ENCODE measurements at places on chromosomes 7 and 10.

GRCh38 chr10:1468811-1469210 lies 268.5 kb downstream of the ADARB2 start:
- DNase-seq: no peak

- DNase-seq: no peak
These were observed 37.5 kb downstream of the PFKFB3 start for GRCh38 chr10:6240254-6240653.

DNA sequence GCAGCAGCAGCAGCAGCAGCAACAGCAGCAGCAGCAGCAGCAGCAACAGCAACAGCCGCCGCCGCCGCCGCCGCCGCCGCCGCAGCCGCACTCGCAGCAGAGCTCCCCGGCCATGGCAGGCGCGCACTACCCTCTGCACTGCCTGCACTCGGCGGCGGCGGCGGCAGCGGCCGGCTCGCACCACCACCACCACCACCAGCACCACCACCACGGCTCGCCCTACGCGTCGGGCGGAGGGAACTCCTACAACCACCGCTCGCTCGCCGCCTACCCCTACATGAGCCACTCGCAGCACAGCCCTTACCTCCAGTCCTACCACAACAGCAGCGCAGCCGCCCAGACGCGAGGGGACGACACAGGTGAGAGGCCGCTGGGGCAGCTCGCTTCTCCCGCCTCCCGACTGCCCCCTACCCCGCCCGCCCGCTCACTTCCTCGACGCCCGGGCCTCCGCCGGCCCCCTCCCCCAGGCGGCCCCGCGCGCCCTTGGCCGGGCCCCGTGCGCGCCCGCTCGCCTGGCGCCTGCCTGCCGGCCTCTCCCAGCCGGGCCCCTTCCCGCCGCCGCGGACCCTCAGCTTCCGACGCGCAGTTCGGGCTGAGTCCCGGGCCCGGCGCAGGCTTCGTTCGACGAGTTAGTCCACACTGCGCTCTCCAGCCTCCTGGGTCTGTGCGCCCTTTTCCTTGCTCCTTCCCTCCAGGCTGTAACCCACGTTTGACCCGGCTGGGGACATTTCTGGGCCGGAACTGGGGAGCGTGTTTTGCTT lies 882 bp downstream of the DLX6 start:
- peak; percentile 77 for DNase-seq

- no peak for DNase-seq
These were observed 6.0 kb downstream of the OIT3 start for GRCh38 chr10:72899545-72899944.

DNA sequence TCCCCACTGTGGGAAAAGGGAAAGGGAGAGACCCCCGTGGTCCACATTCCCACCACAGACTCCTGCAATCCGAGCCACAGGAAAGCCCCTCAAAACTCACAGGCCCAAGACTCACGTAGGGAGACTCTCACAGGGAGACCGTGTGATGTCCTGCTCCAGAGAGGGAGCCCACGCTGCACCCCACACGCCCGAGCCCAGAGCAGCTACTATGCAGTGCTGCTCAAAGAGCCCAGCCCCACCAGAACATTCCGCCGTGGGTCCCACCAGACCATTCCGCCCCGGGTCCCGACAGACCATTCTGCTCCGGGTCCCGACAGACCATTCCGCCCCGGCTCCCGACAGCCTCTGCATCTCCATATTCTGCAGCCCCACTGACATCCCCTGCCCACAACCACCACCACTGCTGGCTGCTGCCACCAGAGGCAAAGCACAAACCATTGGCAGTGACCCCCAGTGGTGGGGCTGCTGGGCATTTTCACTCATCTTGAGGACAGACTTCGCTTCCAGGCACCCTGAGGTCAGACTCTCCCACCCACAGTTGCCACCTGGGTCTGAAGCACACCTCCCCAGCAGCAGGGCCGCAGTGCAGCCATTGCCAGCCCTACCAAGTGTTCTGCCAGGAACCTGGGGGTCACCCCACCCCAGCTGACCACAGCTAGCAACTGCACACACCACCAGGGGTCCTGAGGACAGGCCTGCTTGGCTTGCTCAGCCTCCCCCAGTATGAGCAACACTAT lies 625.4 kb upstream of the FOXK1 start:
- no peak for DNase-seq

DNA sequence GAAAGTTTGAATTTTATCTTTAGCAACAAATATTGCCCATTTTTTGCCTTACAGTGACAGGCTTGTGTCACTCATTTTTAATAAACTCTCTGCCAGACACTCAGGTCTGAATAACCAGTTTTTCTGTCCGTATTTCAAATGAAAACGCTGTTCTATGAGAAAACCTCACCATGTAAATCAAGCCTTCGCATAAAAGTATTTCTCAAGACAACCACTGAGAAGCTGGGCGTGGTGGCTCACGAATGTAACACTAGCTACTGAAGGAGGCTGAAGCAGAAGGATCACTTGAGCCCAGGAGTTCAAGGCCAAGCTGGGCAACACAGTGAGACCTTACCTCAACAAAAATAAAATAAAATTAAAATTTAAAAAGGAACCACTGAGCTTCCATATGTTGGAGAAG lies 339.3 kb downstream of the PARD3 start:
- no peak for DNase-seq

- DNase-seq: no peak
These were observed 186.4 kb downstream of the KIF20B start for GRCh38 chr10:89887830-89888229.

GRCh38 chr10:71064413-71065118 lies 147.8 kb upstream of the UNC5B start:
- no peak for DNase-seq

DNA sequence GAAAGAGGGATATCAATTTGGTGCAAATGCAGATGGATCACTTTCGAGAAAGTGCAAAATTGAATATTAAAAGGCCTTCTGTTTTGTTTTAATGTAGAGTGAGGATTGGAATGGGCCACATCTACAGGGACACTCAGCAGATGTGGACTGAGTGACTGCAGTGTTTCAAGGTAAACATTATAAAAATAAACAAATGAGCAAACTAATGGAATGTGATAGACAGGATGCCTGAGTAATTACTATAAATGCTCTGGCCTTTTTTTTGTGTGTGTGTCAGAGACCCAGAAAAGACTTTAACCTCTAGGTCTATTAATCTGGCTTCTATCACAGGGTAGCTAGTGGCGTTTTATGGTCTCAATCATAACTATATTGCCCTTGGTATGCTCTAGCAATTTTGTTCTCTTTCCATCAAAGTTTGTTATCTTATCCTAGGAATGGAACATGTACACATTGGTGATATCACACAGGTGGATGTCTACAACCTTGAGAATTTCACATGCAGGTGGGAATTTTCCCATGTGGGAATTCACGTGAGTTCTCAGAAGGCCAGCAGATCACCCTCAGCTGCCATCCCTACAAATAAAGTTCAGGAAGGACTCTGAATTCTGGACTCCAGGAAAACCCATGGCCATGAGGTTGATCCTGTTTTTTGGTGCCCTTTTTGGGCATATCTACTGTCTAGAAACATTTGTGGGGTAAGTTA lies at the start of gene CPA2:
Gene CPA2, plus strand, starts transcription at position 606 of the 703 bp plus-strand sequence. Its CDS starts 19 bp downstream, at position 625.
- DNase-seq: no peak

DNA sequence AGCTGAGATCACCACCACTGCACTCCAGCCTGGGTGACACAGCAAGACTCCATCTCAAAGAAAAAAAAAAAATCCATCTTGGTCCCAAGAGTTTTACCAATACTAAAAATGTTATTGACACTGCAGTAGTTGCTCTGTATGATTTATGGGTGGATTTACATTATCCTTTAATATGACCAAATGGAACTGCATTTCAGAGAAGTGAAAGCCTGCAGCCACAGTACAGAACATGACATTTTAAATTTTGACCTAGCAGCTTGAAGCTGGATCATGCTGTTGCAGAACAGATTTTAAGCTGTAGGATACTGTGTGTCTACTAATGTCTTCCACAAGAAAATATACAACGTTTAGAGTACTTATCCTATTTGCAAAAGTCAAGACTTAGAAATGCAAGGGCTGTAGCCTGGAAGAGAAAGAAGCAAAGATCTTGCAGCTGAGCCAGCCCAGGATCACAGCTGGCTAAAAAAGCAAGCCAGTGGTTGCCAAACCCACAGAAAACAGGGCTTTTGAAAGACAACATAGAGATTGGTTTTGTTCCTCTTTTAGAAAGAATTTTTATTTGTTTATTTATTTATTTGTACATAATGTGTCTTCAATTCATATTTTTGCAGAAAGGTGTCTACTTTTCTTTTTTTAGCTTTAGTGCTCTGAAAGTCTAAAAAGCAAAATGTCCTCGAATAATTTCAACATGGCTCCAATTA lies 55.2 kb upstream of the WNT16 start:
- no peak for DNase-seq

Data from KBM-7 (cell line).